Endodermal cell (in vitro differentiated cells): ENCODE measurements at places on chromosomes 1 and 21. TPM values are rescaled to one million over a fixed set of nuclear protein-coding genes. Genes with fewer than 3 reads are reported as not detected.
A peak's percentile ranks its signal among the peaks of the same experiment; 100 is the strongest.

Gene VAV3
- 2.3 to 6.9 TPM (median 5.1 TPM) in 3 replicates for total RNA-seq

Gene SLC35F3
- 11.4 and 14.8 TPM in 2 replicates for total RNA-seq

Gene LPAR3
- total RNA-seq, result 0.89 to 1.8 TPM (median 1.3 TPM) in 3 replicates

DNA sequence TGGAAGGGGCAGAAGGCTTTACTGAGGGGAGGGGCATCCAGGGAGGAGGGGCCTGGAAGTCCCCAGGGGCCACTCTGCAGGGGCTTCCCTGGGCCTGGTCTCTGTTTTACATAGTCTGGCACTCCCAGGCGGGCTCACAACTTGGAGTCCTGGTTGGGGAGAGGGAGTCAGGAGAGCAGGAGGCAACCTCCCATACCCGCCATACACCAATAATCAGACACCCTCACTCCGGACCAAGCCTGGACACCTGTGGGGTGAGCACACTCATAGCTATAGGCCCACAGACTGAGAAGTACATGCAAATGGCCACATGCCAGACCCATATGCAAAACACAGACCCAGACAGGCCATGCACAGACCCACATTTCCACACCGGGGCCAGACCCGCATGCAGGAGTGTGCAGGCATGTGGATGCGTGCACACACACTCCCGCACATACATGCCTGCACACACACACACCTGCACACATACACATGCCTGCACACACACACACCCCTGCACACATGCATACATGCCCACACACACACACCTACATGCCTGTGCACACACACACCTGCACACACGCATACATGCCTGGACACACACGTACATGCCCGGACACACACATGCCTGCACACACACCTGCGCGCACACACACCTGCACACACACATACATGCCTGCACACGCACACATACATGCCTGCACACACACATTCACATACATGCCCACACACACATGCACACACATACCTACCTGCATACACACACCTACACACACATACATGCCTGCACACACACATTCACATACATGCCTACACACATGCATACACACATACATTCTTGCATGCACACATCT lies 89.5 kb upstream of the RUNX3 start:
- DNase-seq, result peak; percentile 87

DNA sequence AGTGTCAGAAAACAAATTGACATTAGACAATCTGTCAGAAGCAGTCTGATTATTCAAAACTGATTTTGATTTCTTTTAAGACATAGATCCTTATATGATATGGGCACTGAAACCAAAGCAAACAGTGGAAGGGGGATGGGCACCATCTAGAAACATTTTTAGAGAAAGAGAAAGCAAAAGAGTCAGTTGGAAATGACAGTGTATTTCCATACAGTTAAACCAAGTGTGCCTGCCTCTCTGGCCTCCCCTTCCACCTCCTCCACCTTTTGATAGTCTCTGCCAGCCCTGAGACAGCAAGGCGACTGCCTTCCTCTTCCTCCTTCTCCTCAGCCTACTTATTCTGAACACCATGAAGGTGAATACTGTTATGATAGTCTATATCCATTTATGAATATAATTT lies 949.7 kb downstream of the AMY1C start:
- DNase-seq, result no peak

DNA sequence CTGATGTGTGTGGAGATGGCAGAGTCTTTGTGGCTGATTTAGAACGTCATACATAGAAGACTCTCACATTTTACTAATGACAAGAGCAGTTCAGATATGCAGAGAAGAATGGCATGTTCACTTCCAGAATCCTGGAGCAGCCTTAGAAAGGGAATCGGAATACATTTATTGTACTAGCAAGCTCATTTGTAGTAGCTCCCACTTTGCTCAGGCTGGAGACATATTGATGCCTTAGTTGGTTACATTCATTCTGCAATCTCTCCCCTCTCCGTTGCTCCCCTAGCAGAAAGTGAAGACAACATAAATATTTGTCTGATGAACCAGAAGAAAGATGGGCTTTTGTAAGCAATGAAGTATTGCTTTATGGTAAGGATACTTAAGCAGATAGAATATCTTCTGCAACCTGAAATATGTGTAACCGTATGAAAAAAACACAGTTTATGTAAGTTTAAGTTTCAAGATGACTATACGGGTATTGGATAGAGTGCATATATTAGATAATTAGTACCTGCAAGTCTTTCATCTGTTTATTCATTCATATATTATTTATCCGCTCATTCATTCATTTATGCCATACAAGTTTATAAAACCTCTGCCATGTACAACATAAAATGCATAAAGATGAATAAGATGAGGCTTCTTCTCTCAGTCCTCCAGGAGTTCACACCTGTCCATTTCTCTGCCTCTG lies 135.7 kb downstream of the CNIH3 start:
- no peak for DNase-seq

- DNase-seq, result peak; percentile 79
Measured at GRCh38 chr1:78490861-78491450, at the start of gene PTGFR. TSS of gene PTGFR (plus strand) at chr1:78490974. CDS start at chr1:78492744, 1,770 bp downstream.

DNA sequence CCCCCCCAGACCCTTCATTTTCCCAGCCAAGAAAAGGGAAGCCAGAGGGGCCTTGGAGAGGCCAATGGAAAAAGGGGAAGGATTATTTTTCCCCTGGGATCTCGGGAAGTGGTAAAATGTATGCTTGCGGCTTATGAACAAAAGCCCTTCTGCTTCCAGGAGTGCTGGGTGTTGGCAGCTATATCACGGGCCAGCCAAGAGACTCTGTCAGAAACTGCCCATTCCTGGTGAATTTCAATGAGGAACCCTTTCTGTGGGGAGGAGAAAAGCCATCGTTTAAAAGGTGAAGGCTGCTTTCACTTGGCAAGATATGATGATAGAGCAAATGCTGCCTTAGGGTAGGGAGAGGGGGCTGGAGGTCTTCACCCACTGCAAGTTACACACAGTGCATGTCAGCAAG lies 69.7 kb upstream of the ZC3H12A start:
- no peak for DNase-seq
